ENCODE measurements at places on chromosomes 3 and 15.

DNA sequence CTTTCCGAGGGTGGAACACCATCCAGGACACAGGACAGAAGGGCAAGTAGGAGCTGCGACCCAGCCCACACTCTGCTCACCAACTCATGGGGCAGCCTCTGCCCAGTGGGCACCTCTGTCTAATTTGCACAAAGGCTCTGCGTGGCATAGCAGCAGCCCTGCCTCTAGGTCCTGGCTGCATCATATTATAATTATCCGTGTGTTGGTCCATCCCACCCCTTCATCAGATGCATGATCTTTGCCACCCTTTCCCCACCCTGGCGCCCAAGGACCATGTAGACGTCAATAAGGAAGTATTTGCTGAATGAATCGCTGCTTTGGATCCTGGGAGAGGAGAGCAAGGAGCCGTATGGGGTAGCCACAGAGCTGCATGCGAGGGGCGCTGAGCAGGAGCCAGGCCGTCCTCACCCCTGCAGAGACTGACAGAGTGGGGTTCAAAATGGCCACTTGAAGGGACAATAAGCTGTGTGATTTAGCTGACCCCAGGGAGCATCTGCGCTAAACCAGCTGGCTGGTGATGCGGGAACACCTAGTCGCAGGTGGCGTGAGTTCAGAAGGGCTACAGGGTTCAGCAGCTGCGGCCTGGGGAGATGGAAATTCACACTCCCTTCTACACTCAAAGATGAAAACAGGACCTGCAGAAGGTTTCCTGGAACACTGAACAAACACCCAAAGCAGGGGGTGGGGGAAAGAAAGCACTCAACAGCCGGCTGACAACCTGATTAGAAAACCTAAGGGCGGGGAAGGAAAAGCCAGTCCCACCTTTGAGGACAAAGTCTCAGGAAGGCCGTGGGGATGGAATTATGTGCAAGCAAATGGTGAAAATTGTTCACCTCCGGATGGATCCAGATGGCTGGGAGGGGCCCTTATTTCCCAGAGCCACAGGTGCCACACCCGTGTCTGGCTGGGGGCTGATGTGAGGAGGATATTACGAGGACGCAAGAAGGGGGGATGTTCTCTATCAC is 6.4 kb downstream of the MGLL start:
- no peak for DNase-seq

DNA sequence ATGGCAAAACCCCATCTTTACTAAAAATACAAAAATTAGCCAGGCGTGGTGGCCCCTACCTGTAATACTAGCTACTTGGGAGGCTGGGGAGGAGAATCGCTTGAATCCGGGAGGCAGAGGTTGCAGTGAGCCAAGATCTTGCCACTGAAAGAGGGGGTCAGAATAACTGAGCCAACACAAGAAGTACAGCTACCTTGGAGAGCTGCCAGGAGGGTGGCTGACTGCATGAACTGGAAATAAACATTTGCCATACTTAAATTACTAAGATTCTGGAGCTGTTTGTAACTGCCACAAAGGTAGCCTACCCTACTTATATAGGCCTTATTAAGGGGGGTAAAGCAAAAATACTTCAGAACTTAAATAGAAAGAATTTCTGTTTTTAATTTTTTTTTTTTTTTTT is 15.4 kb upstream of the PIK3CB start:
- peak; percentile 34 for DNase-seq

GRCh38 chr3:27422617-27423016 is 53.4 kb upstream of the NEK10 start:
- no peak for DNase-seq

DNA sequence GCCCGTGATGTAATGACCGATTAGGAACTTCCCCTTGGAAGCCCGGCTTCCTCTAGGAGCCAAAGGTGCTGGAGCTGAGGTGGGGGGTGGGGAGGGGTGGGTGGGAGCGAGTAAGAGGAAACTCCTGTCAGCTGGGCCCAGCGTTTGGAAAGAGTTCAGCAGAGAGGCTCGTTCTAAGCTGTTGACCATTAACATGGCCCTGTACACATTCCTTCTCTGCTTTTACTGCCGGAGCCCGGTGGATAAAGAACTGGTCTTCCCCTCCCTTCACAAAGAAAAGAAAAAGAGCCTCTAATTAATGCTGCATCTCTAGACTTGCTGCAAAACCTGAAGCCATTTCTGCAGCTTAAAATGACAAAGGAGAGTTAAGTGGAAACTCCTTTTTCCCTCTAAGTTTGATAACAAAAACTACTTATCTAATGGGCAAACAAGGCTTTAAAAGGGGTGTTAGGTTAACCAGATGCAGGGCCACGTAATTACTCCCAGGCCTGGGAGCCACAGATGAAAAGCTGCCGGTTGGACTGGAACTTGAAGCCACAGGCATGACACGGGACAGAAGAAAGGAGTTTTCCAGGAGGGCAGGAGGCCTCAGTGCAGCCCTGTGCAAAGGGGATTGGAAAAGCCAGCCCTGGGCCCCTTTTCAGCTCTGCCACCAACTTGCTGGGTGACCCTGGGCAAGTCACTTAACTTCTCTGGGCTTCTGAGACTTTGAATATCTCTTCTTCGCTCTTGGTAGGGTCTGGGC is 71.3 kb downstream of the SMAD6 start:
- DNase-seq = no peak

DNA sequence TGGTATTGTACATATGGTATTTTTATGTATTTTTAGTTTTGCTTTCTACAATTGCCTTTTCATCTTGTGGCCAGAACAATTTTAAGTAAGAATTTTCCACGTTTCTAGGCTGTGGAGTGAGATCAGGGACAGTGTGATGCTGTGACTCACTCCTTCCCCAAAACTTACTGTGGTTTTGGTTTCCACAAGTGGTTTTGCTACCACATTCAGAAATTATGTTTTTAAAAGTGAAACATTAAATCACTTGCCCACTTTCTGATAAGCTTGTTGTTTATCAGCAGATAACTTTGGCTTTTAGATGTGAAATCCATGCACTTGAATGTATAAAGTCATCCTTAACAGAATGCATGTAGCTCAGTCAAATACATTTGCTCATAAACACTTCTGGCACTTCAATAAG is 192.2 kb upstream of the THRB start:
- DNase-seq = no peak

GRCh38 chr3:175093748-175094147 is 234.6 kb downstream of the NAALADL2 start:
- DNase-seq = no peak

GRCh38 chr15:40398413-40398873 is 7.2 kb upstream of the IVD start:
- no peak for DNase-seq

GRCh38 chr15:33201491-33202231 is 7.1 kb upstream of the FMN1 start:
- peak; percentile 52 for DNase-seq

DNA sequence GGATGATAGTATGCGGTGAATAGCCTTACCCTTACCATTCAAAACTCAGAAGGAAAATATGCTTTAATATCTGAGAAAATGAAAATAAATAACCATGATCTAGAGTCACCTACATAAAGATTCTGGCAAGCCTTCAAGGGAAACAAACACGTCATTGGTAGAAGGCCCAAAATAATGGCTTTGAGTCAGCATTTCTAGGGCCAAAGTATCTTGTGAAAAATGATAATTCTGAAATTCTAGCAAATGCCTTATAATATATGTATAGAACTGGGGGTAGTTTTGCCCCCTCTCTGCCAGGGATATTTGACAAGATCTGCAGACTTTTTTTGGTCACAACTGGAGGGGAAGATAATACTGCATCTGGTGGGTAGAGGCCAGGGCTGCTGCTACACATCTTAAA is 15.4 kb downstream of the PLSCR1 start:
- no peak for DNase-seq

GRCh38 chr3:131260525-131260924 is 121.0 kb upstream of the NUDT16 start:
- no peak for DNase-seq

DNA sequence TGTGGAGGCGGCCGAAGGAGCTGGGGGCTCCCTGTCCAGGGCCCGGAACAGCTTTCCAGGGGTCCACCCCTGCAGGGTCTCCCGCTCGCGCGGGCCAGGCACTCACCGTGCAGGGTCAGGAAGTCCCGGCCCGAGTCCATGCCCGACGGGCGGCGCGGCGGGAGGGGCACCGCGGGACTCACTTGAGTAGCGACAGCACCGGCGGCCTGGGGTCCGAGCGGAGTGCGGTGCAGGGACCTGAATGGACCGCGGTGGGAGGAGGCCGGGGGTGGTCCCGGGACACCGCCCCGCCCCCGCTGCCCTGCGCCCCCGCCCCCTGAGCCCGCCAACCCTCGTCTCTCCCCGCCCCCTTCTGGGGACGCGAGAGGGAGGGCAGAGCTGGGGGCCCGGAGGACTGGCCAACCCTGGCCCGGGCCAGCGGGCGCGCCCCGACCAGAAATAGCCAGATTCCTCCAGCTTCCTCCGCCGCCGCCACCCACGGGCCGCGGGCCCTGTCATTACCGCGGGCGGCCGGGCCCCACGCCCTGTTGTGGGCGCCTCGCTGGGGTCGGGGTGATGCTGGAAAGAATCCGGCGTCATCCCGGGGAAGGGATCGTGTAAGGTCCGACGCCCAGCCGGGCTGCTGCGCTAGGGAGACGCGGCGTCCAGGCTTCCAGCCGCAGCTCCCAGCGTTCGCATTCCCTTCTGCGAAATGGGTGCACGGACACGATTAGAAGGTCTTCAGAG is at the start of gene PLCD1:
TSS of gene PLCD1 (minus strand) at position 243 of the 726 bp plus-strand sequence. CDS start at position 140, 103 bp downstream.
- DNase-seq = peak; percentile 37

- DNase-seq = no peak
Observed at GRCh38 chr3:26622621-26623418, at the start of gene LRRC3B. LRRC3B (plus strand) TSS chr3:26622772; CDS start chr3:26709673, 86,901 bp downstream.

- no peak for DNase-seq
Observed at GRCh38 chr3:134093956-134094355, 64.2 kb upstream of the SLCO2A1 start.

- no peak for DNase-seq
Observed at GRCh38 chr3:131630097-131630496, 127.3 kb upstream of the MRPL3 start.

GRCh38 chr15:89368566-89369223 is 34.1 kb upstream of the POLG start:
- DNase-seq = no peak

- no peak for DNase-seq
Observed at GRCh38 chr15:41824062-41824745, 3.7 kb upstream of the JMJD7 start.

DNA sequence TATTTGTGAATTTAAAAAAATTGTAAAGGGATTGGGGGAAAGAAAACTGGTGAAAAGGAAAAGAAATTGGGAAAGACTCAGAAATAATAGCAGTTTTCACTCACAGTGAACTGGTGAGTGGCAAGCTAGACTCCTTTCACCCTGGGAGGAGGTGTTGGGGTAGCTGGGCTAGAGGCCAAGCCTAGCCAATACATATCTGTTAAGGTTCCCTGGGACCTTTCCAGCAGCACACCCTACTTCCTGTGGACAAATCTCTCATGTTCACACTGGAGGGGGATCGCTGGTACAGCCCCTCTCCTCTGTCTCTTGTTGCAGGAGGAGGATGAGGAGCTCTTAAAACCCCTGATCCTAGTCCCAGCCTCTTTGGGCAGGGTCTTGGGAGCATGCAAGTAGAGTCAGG is 3.7 kb upstream of the RPP25 start:
- no peak for DNase-seq

GRCh38 chr15:34009656-34010055 is 29.3 kb downstream of the AVEN start:
- no peak for DNase-seq

- peak; percentile 45 for DNase-seq
Observed at GRCh38 chr3:11606090-11606784, 37.5 kb downstream of the VGLL4 start.

DNA sequence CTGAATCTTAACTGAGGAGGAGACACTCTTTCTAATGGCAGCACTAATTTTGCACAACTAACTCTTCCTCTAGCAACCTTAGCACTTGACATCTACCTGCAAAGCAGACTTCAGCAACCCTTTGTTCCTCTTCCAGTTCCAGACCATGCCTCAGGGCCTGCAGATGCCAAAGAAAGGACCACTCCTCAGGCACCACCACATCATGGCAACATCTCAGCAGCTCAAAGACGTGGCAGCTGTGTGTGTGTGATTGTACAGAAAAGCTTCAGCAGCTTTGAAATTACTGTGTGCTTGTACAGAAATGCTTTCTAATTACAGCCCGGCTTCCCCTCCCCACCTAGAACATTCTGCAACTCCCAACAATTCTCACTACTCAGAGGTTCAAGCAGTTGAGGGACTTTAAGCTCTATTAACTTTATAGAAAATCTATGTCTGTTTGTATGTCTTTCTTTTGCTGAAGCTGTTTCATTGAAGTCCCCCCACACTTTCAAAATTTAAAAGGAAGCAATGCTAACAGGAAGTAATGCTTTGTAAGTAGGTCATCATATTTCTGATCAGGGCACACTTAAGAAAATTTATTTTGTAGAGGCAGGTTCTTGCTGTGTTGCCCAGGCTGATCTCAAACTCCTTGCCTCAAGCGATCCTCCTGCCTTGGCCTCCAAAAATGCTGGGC is 115.2 kb downstream of the CD47 start:
- no peak for DNase-seq

- DNase-seq = no peak
Observed at GRCh38 chr3:145313751-145314150, 847.2 kb downstream of the PLOD2 start.

DNA sequence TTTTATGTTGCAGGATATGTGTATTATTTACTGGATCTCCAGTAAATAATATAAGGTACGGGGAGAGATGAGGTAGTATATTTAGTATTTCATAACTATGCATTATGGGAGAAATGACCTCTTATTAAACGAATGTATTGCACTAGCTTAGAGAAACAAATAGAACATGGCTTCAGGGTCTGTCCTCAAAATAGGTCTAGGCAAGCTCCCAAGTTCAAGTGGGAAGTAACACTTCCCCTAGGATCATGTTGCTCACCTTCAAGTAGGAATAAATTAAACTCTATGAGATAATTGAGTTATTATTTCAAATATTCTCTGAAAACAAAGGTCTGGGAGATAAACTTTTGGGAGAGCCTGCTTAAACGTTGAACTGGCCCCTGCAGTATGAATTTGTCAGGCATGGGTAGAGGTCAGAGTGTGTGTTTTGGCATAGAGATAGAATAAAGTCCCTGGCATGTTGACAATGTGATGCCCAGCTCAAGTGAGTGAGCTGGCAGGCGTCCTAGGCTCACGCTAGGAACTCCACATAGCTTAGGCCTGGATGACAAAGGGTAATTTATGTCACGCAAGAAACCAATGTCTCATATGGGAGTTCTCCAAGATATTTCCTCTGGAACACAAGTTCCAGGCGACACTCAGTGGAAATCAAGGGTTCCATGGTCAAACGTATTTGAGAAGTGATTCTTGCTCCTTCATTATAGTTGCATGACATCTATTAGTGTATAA is 236.8 kb downstream of the CACNA2D3 start:
- no peak for DNase-seq

Measured in SJCRH30 (cell line).